ENCODE measurements at places on chromosomes 2 and 18. TPM values are rescaled to one million over a fixed set of nuclear protein-coding genes. Genes with fewer than 3 reads are reported as not detected.

Gene MZT2A
- 154 TPM for total RNA-seq

Gene CHCHD5
- 38.6 TPM for total RNA-seq

DNA sequence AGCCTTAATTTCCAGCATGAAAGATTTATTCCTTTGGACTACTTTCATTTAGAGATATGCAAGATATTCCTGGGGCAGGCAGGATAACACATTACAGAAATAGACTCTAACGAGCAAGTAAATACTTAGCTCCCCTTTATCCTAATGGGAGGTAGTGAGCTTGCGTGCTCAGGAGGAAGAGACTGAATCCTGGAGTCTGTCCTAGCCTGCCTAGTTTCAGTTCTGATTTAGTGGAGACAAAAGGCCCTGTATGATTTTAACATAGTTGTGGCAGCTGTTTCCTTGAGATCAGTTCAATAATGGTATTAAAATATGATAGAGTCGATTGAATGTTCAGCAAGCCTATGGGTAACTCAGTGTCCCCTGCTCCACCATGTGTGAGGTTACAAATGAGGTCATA is 109.5 kb downstream of the FMNL2 start:
- DNase-seq: no peak

- no peak for DNase-seq
Observed at GRCh38 chr2:105376789-105377240, 22.0 kb downstream of the FHL2 start.

DNA sequence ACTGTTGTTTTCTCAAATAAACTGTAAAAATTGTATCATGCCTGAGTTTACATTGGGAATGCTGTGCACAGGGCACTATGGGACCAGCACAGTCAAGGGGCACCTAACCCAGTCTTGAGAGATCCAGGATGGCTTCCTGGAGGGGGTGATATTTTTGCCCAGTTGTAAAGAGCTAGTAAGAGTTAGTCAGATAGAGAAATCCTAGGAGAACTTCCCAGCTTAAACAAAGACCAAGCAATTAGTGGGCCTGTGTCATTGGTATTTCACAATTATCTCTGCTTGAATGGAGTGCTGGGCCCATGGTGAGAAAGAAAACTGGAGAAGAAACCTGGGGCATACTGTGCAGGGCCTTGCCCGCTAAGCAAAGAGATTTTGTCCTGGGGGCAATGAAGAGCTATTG is 12.2 kb downstream of the XDH start:
- DNase-seq: no peak

DNA sequence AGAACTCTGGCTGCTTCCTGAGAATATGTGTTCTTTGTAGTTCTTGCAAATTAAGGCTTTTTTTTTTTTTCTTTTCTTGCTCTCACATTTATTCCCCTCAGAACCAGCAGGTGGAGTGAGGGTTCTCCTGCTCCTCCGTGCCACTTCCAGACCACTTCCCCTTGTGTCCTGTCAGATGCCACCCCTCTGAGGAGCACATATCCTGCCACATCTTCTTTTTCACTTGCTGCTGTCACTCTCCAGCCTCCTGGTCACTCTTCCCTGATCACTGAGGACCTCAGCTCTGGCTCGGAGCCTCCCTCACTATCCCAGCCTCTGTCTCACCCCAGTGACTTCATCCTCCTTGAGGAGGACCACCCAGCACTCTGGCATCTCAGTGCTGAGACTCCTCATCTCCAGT is 100.5 kb downstream of the TACR1 start:
- DNase-seq: peak; percentile 51

DNA sequence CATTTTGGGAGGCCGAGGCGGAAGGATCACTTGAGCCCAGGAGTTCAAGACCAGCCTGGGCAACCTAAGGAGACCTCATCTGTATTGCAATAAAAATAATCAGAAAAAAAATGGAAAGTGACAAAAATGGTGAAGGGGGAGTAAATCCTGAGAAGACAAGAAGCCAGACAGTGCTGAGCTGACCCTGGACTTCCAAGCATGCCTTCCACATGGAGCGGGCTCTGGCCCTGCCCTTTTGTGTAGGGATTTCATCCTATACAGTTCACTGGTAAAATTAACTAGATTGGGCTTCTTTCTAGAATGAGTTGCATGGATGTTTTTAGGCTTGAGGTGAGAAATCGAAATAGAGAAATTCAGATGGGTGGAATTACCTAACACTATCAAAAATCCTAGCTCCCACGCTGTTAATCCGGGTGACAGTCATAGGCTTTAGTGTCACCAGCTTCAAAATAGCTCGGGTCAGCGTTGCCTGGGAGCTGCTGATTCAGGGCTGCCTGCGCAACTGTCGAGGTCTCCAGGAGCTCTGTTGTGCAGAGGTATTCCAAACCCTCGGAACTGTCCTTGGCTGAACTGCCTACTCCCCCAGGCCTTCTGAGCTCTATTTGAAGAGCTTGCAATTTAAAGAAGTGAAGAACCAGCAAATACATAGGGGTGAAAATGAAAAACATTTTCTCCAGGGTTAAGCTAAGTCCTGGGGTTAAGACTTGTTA is 21.5 kb upstream of the ZNF532 start:
- DNase-seq: no peak

Gene SULT1C4
- not detected for total RNA-seq

Gene SERPINB4
- total RNA-seq: not detected

DNA sequence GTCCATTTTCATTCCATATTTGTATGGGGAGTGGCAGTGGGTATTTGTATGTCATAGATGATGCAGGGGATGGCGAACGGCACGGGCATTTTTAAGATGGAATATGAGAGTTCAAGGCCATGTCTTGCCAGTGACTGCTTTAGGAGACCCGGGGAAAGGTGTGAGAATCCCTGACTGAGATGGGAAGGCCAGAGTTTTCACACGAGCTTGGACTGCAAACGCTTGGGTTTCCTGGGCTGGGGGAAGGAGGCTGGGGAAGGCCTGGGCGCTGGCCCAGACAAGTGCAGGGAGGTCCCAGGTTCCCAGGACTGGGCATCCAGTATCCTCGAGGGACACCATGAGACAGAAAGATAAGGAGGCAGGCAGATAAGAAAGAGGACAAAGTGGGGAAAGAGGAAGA is 35.2 kb downstream of the CNGA3 start:
- no peak for DNase-seq

DNA sequence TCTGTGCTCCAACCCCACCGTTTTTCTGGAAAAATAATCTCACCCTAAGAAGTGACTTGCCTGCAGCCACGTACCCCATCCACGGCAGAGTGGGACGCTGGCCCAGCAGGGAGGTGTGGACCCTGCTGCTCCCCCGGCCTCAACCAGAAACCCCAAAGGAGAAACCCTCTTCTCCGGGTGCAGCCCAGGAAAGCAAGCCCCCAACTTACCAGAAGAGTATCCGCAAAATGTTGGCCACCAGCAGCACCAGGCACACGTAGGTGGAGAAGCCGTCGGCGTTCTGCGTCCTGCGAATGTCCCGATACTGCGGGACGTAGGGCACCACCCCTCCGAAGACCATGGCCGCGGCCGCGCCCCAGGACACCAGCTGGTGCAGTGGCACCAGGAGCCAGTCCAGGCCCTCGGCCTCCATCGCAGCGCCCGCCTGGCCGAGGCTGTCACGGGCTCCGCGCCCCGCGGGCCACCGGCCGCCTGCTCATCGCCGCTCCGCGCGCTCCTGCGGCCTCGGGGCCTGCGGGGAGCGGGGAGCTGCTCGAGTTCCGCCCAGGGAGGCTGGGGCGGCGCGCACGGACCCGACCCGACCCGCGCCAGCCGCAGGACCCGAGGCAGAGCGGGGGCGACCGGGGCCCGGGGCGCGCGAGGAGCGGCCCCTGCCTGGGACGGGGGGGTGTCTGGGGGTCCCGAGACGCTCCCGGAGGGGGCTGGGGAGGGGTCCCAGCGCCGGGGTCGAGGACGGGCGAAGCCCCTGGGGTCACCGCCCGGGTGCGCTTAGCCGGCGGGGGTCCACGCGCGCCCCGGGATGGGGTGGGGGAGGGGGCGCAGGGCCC is 725 bp downstream of the SLC66A2 start:
- DNase-seq: no peak

GRCh38 chr2:70029814-70030409 is 57.4 kb upstream of the PCBP1 start:
- peak; percentile 66 for DNase-seq

- no peak for DNase-seq
Observed at GRCh38 chr2:190804182-190804795, 76.3 kb upstream of the GLS start.

DNA sequence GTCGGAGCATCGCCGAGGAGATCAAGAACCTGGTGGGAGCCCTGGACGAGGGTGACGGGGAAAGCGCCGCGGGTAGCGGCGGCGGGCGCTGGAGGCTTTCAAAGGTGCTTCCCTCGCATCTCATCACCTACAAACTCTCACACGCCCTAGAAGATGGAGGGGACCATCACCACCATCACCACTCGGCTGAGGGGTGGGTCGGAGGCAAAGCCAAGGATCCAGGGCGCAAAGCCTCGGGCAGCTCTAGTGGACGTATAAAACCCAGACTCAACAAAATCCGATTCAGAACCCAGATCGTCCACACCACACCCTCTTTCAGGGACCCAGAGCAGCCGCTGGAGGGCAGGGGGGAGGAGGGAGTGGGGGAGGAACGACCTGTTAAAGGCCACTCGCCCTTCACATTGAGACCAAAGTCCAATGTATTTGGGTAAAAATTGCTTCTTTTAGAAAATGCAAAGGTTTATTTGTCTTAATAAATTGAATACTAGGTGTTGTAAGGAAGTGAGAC is 1.5 kb downstream of the SOWAHC start:
- no peak for DNase-seq

- no peak for DNase-seq
Observed at GRCh38 chr2:172607379-172607928, 51.6 kb downstream of the PDK1 start.

Gene SALL3
- total RNA-seq: 0.08 TPM

DNA sequence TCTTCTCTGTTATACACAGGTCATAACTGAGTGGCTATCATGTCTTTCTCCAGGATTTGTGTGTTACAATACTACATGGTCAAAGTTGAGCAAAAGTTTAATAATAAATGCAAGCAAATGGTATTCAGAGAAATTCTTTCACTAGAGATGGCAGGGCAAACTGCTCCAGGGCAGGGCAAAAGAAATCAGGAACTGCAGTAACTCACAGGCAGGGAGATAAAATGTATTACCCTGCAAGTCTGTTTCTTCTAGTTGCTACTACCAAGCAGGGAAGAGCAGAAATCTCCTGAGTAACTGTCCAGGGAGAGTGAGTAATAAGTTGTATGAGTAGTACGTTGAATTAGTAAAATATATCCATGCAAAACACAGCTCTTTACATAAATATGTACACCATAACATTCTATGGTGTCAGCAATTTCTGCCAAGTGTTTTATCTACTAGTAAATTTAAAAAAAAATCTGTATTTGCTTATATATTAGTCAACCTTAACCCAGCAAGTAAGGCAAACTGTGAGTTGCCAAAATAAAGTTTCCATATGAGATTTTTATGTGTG is 404.1 kb downstream of the ZEB2 start:
- DNase-seq: no peak

Gene DYSF
- total RNA-seq: 0.43 TPM

- DNase-seq: no peak
Observed at GRCh38 chr2:166115589-166115988, 12.2 kb downstream of the SCN1A start.

DNA sequence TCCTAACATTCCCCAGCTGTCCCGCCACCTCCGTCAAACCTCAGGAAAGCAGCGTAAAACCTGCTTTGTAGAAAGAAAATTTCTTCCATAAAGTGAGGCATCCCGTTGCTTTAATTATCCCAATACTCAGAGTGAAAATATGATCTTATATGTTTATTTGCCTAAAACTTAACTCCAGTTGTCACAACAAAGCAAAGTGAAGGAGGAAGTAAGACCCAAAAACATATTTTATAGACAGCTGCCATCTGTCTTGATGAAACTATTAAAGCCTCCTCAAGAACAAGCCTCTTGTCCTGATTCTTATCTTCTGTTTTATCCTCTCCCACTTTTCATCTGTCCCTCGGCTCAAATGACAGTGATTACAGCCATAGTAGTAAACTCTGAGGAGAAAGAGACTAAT is 28.9 kb upstream of the LPIN2 start:
- no peak for DNase-seq

DNA sequence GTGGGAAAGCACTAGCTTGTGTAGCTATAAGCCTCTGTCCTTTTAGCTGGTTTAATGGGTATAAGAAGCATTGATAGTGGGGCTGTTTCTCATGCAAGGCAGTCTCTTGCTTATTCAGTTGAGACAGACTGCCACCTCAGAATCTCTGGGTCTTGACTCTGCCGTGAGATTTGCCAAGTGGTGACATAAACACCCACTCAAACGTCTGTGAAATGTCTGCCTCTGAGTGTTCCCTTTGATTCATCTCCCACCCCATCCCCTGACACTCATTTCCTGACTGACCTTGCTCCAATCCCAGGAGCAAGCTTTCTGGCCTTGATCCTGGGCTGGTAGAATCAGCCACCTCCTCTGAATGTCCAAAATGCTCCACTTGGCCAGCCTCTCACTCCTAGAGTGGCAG is 141.9 kb upstream of the RBMS1 start:
- no peak for DNase-seq

Gene PLCD4
- total RNA-seq: 0.29 TPM

GRCh38 chr2:237474931-237475703 is 11.9 kb upstream of the MLPH start:
- peak; percentile 70 for DNase-seq

DNA sequence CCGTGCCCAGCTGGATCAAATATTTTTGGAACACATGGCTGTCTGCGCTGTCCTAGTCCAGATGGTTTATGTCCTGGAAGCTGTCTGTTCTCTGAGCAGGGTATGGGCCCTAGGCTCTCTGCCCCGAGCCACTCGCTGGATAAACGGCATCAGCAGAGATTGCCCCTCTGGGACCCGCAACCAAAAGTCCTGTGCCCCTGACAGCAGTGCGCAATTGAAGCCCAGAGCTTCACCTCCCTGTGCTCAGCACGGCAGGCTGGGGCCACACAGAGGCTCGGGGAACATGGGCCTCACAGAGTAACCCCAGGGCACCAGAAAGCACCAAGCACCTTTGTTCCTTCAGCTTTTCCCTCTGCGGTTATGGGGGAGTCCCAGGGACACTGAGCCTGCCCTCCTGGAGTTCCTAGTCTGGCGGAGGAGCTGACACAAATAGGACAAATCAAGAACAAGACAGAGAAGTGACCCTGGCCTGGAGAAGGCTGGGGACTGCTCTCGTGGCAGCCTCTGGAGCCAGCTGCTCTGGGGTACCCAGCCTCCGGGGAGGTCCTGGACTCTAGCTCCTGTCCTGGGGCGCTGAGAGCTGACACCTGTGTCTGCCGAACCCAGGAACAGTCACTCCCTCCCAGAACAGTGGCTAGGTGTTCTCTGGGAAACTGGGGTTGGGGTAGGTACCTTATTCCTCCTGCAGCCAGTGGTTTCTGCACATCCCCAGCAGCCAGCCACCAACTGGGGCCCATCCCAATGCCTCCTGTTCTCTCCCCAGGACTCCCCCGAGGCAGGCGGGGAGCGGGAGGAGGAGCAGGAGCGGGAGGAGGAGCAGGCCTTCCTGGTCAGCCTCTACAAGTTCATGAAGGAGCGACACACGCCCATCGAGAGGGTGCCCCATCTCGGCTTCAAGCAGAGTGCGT is 12.3 kb downstream of the ARID5A start:
- DNase-seq: no peak

Gene HDLBP
- total RNA-seq: 324 TPM

Data from H4 (cell line).